ENCODE measurements at places on chromosomes 3 and 15.

DNA sequence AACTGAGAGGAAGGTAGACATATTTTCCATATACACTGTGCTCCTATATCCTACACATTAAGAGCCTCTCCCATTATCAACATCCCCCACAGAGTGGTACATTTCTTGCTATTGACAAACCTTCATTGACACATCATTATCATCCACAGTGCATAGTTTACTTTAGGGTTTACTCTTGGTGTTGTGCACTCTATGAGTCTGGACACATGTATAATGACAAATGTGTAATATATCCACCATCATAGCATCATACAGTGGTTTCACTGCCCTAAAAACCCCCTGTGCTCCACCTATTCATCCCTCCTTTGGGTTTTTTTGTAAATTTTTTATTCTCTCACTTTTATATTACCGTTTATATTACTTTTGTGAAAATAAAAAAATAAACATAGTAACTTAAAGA, 22.2 kb upstream of the CLDN18 start:
- DNase-seq = no peak

DNA sequence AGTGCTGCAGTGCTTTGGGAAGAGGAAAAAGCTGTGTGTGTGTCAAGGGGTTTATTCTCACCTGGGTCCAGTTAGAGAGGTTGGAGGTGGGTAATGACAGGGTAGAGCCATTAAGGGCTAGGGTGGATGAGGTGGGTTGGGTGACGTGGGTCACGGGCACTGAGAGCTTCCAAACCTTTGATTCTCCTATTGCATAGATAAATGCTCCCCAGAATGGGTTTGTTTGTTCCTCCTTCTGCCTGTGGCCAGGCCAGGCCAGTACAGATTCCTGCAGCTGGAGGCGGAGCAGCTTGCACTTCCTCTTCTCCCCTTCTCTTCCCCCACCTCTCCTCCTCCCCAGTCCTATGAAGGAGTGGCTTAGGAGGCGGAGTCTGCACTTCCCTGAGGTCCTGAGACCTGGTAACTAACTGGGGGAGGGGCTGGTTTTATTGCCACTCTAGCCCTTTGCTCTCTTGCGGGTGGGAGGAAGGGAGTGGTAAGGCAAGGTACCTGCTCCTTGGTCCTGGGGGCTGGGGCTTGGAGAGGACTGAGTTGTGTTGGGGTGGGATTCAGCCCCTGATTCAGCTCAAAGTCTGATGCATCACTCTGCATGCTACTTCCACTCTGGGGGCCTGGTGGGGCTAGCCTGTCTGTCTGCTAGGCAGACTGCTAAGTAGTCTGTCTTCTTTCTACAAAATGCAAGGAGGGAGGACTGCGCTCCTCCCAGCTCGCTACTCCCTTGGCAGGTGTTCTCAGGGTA, 3.5 kb downstream of the SPINT1 start:
- no peak for DNase-seq

DNA sequence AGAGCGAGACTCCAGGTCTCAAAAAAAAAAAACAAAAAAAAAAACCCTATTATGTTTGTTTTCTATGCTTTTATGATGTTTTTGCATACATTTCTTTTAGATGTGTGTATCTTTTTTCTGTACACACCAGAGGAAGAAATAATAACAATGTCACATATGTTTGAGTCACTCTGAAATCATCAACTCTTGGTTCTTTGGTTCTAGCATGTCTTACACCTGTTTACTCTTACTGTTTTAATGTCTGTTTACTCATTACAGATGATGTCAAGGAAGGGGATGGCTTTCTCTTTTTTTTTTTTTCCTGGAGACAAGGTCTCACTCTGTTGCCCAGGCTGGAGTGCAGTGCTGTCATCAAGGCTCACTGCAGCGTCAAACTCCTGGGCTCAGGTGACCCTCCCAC, 24.1 kb downstream of the RHOA start:
- DNase-seq = no peak

DNA sequence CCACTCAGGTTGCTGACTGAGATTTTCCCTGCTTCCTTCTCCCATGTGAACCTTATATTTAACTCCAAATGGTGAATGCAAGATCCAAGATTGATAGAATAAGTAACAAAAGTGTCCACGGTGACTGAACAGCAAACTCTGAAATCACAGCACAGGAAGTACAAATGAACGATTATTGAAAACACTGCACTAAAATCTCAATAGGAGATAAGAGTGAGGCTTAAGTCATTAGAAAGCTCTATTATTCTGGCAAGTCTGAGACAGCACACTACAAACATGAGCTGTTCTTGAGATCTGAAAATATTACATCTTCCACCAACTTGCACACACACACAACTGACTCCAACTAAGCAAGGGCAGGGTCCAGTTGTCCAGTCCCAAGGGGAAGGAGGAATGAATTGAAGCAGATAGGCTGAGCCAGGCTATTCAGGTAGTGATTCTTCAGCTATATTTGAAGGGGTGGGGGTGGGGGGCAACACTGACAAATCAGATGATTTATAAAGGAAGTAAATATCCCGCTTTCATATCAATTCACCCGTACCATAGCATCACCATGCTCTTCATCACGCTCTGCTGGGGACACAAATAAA, 2.9 kb downstream of the ZNF385D start:
- DNase-seq = no peak

DNA sequence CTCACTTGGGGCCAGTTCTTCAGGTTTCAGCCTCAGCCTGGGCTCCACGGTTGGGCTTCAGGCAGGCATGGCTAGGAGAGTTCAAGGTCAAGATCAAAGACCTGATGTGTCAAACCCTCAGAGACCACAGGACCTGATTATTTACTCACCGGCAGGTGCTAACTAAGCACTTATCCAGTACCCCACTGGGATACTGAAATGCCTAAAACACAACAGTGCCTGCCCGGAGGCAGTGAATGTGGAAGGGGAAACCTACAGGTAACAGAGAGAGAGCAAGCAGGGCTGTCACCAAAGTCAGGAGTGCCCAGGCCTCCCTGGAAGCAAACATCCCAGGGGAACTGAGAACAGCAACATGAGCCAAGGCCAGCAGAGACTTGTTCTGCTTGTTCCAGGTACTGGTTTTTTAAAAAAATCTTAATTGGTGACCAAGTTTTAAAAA, 6.7 kb downstream of the IDH2 start:
- DNase-seq = no peak

DNA sequence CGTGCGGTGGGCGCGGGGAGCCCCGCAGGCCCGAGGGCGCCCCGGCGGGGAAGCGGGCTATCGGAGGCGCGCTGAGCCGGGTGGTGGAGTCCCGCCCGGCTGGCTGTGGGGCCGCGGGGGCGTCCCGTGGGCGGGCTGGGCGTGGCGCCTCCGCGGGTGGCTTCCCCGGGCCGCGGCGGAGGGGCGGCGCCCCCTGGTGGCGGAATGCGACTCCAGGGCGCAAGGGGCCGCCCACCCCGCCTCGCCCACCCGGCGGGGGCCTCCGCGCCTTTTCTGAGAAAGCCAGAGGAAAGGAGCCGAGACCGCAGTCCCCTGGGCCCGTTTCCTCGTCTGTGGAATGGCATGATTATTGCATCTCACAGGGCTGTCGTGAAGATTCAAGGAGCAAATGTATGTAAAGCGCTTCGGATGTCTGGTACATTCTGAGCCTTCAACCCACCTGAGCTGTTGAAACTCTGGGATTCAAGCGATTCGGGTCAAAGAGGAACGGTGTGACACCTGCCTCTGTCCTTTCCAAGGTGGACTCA, 31.9 kb upstream of the RAB6B start:
- DNase-seq = no peak

DNA sequence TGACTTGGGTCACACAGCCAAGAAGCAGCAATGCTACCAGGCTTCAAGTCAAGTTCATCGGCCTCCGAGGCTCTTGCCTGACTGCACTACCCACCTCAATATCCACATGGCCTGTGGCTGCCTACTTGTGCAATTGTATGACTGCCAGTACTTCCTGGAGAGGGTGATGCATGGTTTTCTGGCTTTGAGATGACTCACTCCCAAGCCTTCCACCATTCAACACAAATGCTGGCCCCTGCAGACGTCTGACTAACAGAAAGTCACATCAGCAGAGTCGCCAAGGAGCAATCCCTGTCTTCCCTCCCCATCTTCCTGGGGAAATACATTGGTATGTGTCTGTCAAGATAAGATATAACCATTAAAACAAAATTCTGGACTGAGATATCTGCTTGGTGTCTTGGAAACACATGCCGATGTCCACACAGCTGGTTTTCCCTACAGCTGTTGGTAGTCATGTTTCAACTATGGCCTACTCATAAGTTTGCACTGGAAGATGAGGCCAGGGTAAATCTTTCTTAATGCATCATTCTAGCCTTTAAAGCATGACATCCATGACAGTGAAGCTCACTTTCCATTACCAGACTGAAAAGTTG, 79.6 kb upstream of the SPATA12 start:
- no peak for DNase-seq

DNA sequence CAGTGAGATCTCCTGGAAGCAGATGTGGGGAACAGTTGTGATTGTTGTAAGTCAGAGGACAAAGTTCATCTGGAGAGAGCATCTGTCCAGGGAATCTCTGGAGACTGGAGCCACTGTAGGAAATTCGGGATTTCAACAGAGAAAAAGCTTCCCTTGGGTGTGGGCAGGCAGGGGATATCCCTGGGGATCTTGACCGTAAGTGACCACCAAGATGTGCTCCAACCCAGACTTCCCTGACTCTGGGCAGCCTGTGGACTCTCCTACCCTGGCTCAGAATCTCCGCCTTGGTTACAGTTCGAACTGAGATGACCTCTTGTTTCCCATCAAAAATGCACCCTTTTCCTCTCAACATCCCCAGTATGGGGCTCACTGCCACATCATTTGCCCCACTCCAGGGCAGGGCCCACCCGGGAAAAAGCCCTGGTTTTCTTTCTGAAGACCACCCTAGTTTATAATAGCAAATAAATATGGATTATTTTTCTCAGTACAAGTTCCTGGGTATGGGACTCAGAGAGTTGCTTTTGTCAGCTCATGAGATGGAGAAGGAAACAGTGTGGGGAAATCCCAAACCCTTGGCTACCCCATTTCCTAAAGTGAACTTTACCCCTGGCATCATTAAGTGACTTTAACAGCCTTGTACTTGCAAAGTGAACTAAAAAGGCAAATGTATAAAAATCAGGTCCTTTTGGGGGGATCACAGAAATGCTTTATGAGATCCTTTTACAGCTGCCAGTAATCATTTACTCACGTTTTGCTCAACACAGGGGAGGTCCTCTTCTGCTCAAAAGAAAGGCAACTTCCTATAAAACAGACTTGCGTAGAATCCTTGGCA, 89.9 kb downstream of the CCNL1 start:
- DNase-seq = no peak

DNA sequence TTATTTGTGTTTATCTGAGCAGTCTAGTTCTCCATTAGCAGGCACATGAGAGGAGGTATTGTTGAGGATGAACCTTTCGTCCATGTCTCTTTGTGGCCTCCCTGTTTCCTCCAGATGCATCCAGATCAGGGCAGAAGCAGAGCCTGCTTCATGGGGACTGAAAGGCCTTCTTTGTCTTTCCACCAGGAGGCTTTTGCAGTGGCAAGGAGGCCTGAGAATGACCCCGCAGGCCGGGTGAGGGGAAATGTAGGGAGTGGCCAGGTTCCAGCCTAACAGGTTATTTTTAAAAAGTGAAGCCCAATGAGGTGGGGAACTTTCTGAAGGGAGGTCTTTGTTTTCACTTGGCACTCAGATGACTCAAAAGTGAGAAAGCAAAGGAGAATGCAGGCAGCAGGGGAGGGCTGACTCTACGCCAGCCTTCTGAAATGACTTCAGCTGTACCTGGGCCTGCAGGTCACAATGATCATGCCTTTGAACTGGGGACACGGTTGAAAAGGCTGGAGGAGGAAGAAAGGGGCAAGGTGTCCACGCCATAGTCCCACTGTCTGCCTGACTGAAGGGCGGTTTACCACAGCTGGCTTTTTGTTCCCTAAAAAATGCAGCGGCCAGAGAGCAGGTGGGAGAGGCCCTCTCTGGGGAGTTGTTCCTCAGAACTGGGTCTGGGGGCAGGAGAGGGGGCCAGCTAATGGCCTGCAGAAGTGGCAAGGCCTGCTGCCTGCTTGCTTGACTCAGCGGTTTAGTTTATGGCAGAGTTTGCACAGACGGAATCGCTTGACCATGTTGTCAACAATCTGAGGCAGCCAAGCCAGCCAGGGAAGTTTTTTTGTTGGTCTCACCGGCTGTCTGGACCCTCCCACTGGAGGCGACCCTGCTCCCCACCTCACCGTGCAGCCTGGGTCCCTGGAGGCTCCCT, 28.7 kb downstream of the CMTM7 start:
- no peak for DNase-seq

DNA sequence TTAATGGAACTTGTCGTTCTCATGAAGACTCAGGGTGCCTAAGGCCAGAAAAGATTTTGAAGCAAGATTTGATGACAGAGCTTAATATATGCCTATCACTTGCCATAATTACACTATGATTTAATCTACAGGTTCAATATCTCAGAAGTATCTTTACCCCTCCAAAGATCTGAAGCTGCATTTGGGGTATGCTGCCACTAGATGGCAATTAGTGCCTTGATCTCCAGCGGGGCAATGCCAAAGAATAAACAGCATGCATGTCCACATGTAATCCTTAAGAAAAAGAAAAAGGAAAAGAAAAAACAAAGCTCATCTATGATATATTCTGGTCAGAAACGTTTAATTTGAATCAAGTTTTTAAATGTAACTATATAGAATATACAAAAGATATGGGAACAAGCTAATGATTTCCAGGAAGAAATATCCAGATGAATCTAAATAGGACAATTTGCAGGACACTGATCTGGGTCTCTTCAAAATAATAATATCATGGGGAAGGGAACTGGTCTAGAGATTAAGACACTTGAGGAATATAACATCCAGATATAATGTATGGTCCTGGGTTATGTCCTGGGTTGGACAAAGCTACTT, 55.0 kb upstream of the SOX14 start:
- no peak for DNase-seq

- no peak for DNase-seq
Measured at GRCh38 chr15:101470548-101471239, 18.8 kb downstream of the PCSK6 start.

DNA sequence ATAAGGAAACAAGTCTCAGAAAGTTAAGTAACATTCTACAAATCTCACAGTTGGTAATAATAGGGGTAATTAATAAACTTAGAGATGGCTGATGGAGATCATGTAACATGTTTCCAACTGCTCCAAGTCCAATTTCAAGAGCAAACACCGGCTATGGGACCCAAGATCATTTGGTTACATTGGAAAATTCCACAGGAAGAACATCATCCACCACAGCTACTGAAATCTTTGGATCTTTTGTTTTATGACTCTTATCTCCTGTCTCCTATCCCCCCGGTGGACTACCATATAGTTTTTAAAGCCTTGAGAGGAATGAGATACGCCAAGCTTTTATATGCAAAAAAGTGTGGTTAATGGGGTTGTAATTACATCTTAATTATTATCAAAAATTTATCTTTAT, 216.1 kb downstream of the WNT5A start:
- DNase-seq = no peak

GRCh38 chr15:38872732-38873131, 308.1 kb upstream of the RASGRP1 start:
- no peak for DNase-seq

GRCh38 chr15:30036036-30036703, 46.6 kb upstream of the GOLGA8J start:
- DNase-seq = no peak
